ENCODE measurements at places on chromosomes 1 and 21.
A peak's percentile ranks its signal among the peaks of the same experiment; 100 is the strongest.

DNA sequence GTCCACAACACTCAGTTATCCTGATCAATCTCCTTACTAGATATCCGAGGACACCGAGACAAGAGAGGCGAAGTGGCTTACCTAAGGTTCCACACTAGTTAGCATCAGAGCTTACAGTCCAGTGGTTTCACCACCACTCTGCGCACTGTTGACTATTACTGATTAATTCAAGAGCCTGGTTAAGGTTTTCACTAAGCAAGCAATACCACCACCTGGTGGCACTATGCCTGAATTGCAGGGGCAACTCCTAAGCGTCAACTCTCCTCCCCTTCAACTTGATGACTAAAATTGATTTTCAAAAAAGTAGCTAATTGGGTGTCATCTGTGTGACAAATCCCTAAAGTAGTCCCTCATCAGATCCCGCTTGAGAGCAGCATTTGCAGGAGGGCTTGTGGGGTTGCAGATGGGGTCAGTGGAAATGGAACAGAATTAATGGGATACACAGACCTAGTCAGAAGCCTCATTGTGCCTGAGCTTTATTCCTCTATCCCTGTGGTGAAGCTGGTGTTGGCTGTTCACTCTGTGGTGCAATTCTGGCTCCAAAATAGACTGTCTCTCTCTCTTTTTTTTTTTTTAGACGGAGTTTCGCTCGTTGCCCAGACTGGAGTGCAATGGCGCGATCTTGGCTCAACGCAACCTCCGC, 9.1 kb downstream of the TTC22 start:
- no peak for DNase-seq

DNA sequence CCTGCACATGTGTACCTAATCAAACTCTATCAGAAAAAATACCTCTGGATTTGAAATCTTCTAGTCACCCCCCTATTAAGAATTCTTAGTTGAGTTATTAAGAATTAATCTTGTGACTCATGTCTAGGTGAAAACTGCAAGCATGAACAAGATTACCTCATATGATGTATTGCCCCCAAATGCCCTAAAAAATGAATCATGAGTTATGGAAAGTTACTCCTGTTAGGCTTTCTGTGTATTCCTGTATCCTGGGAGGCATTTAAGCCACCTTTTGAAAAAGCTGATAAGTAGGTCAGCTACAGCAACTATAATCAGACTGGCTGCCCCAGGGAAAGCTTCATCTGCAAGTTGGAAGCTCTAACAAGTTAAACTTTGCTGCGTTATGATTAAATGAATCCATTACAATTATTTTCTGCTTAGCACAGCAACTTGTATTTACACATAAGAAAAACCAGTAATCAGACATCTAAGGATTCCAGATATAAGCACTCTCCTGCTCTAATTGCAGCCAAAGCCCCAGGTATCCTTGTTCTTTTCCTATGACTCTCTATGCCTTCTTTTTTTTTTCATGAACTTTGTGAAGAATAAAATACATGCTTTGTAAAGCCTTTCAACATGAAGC, 147.7 kb downstream of the NTPCR start:
- DNase-seq: no peak

DNA sequence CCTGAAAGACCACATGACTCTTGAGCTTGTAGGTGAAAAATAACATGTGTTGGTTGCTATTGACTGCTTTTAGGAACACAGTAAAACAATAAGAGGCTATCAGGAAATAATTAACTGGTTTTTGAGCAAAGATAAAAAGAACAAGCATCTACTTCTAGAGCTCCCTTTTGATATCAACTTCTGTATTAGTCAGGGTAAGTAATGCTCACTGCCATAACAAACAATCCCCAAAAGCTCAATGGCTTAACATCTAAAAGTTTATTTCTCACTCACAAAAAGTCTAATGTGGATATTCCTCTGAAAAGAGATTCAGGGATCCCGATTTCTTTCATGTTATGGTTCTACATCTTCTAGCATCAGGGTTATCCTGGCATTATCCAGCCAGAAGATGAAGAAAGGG, 25.3 kb upstream of the PROX1 start:
- no peak for DNase-seq

- DNase-seq: no peak
Observed at GRCh38 chr21:35057428-35057827, 8.3 kb upstream of the RUNX1 start.

GRCh38 chr1:111908011-111908621, 81.4 kb downstream of the KCND3 start:
- DNase-seq: no peak

GRCh38 chr1:153977250-153978240, at the start of gene JTB:
TSS of gene JTB (minus strand) at chr1:153977674. CDS start at chr1:153977252, 422 bp downstream.
- peak; percentile 60 for DNase-seq

GRCh38 chr1:241351841-241352240, 5.2 kb downstream of the RGS7 start:
- DNase-seq: no peak

DNA sequence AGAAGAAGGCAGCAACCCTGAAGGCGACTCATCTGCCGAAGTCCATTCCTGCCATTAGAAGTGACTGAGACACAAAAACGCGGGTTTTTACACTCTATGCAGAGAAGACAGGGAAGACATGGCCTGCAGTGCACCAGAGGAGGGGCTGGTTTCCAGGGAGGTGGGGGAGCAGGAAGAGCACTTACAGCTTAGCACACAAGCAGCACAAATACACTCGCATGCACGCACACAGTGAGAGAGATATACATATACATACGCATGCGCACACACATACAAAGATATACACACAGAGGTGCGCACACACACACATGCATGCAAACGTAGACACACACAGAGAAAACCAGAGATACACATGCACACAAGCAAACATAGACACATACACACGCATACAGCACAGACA, 210.9 kb upstream of the CSF3R start:
- DNase-seq: no peak

DNA sequence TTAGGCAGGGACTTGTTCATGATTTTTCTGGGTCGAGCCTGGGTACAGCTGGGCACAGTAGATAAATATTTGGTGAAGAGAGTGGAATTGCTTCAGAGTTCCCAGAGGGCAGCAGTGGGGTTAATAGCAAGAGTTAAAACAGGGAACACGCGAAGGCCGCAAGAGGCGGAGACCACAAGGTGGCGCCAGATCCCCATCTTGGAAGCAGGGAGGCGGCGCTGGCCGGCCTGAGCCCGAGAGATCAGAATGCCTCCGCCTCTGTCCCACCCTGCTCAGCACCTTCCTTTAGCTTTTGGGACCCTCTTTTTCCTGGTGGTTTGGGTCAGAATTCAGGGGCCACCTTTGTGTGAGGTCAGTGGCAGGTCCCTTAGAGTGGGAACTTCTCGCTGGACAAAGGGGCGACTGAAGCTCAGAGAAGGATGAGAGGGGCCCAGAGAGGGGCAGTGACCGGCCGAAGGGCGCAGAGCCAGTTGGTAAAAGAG, 6.5 kb upstream of the PADI2 start:
- DNase-seq: peak; percentile 54

DNA sequence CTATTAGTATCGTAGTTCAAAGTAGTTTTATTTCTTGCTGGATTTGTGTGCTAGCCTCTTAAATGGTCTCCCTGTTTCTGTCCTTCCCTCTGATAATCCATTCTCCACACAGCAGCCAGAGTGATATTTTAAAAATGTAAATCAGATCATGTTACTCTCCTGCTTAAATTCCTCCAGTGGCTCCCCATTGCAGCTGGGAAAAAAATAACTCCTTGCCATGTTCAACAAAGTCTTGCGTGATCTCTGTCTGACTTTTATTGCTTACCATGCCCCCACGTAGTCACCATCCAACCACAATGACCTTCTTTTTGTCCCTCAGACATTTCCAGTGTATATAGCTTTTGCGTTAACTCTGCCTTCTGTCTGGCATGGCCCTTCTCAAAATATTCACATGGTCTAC, 178.8 kb downstream of the FGGY start:
- no peak for DNase-seq

GRCh38 chr1:224116131-224116530, 2.2 kb downstream of the FBXO28 start:
- DNase-seq: no peak

GRCh38 chr21:34011660-34012059, 61.7 kb upstream of the MRPS6 start:
- no peak for DNase-seq

- DNase-seq: no peak
Observed at GRCh38 chr1:164803366-164803765, 244.4 kb downstream of the PBX1 start.

DNA sequence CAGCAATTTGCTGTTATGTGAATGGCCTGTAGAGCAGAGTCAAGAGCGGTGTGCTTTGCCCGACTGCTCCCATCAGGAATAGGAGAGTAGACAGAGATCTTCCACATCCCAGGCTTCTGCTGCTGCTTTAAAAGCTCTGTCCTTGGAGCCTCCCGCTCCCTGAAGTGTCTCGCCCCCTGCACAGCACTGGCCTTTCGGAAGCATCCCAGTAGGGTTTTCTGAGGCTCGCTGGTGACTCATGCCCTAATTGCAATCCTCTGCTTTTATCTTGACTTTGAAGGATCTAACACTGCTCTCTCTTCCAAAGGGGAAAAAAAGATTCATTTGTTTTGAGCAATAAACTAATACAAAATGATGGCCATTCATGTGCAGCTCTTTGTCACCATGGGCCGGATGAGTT, 13.3 kb upstream of the CD101 start:
- DNase-seq: no peak

DNA sequence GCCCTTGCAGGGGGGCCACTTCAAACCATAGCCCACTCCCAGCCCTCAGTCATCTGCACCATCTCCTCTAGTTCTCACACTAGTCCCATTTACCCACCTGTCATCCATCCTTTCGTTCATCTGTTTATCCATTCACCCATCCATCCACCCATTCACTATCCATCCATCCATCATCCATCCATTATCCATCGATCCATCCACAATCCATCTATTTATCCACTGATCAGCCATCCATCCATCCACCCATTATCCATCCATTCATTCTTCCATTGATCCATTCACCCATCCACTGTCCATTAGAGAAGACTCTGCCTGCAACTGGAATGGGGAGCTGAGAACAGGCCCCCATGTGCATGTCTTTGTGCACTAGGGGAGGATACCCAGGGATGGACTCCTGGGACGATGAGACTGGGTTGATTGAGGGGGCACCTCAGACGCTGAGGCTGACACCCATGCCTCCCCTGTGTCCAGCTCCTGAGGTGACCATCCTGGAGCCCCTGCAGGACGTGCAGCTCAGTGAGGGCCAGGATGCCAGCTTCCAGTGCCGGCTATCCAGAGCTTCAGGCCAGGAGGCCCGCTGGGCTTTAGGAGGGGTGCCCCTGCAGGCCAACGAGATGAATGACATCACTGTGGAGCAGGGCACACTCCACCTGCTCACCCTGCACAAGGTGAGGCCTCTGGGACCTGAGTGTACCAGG, 97.9 kb downstream of the TRIM11 start:
- DNase-seq: no peak

DNA sequence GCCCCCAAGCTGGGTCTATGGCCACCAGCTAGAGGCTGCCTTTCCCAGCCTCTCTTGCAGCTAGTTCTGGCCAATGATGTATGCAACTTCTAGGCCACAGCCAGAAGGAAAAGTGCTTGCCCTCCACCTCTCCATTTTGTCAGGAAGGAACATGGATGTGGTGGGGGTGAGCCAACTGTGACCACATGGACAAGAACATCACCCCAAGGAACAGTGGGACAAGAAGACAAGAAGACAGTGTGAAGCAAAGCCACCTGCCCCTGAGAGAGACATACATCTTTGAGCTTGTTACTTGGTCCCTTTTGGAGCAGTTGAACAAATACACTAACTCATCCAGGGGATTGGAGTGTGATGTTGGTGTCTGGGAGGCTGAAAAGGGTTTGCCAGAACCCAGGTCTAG, 105.8 kb upstream of the EDN2 start:
- no peak for DNase-seq

GRCh38 chr1:182533896-182534295, 55.2 kb downstream of the RNASEL start:
- DNase-seq: no peak

Data from GM04504 (cell line).